ENCODE measurements at places on chromosomes 16 and 17. TPM values are rescaled to one million over a fixed set of nuclear protein-coding genes. Genes with fewer than 3 reads are reported as not detected.

The NDUFAB1 gene
- 217 TPM for polyA plus RNA-seq

The TNFSF12 gene
- 60.8 TPM for polyA plus RNA-seq

The LDHD gene
- polyA plus RNA-seq = 0.10 TPM

The MSLN gene
- polyA plus RNA-seq = not detected
